ENCODE measurements at places on chromosomes 1 and 21.

DNA sequence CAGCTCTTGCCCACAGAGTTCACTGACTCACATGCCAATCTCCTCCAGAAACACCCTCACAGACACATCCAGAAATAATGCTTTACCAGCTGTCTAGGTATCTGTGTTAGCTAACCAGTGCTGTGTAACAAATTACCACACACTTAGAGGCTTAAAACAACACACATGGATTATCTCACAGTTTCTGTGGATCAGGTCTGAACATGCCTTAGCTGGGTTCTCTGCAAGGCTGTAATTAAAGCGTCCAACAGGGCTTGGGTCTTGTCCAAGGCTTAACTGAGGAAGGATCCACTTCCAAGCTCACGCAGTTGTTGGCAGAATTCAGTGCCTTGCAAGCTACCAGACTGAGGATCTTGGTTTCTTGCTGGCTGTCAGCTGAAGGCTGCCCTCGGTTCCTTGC, 92.5 kb upstream of the RGS4 start:
- DNase-seq: no peak

DNA sequence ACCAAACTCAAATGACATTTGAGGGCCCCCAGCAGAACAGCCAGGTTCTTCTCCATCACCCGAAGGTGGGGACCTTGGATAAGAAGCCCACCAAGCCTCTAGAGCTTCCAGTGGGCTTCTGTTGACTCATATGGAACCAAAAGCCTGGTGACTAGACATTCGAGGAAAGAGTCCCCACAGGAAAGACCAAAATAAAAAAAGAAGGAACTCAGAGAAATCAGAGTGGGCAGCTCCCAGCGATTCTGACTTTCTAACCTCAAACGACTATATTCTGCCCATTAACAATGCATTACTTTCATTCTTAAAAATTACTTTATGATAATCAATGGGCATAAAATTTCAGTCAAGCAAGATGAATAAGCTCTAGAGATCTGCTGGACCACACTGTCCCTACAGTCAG, 9.6 kb upstream of the CHIT1 start:
- no peak for DNase-seq

DNA sequence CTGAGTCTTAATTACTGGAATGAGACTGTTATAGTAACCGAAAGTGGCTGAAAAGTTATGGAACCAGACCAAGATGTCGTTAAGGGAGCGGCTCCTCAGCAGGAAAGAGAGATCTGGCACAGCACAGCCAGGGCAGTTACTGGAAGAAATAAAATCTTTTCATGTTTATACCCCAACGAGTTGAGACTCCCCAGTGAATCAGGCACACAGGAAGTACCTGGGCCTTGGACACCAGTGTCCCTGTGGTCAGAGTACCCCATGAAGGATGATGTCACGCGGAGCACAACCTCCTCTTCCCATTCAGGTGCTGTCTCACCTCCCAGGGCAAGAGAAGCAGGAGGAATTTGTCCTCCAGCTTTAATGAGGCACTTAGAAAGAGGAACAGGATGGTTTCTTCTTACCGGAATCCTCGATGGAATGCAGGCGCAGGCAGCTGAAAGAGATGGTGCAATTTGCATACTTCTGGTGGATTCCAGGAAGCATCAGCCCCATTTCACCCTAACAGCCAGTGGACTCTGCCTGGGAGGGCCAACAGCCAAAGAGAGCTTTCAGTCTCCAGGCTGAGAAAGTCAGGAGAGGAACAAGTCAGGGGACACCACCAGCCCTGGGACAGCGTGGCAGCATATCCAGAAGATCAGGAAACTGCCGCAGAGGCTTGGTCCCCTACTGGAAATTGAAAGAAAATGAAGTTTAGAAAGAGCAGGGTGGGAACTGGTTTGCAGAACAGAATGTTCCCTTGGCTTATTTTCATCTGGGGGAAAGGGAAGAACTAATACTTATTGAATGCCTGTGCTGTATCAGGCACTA, 35.9 kb upstream of the CTTNBP2NL start:
- DNase-seq: no peak

DNA sequence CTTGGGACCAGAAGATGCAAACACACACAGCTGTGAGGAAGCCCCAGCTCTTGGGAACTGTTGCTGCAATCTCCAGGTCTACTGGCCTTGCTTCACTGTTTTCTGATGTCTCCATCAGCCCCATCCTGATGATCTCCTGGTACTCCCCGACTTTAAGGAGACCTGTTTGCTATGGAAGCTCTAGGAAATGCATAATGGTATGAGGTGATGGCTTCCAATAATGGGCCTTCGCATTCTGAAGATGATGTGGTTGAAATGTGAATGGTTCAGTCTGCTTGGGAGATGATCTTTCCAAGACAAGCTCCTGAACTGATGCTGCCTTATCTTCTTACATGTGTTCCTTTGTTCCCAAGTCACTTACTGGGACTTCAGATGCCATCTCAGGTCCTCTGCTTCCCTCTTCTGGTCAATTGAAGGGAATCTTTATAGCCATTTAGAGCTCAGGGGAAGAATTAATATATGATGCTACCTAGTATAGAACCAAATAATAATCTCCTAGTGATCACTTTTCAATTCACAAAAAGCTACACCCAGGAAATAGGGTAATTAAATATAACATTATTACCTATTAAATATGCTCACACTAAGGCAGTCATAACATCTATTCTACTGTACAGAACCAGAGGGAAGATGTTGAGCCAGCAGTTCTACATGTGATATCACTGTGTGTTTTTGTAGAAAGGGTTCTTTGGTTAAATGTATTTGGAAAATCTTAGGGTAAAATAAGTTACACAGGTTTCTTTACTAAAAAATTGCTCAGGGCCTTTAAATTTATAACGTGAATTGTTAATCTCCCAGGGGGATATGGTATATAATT, 73.9 kb upstream of the VTCN1 start:
- DNase-seq: no peak

DNA sequence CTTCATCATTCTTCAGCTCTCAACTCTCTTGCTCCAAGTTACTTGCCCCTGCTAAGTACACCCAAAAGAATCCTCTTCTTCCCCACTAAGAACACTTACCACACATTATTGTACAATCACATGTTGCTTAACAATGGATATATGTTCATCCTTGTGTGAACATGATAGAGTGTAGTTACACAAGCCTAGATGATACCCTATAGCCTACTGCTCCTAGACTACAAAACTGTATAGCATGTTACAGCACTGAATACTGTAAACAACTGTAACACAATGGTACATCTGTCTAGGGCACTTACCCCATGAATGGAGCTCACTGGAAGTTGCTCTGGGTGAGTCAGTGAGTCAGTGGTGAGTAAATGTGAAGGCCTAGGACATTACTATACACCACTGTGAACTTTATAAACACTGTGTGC, 77.4 kb downstream of the RERE start:
- DNase-seq: no peak

All from effector memory CD8-positive, alpha-beta T cell (primary cell).